ENCODE measurements at places on chromosomes 2 and 18. TPM values are rescaled to one million over a fixed set of nuclear protein-coding genes. Genes with fewer than 3 reads are reported as not detected.

Gene GPBAR1
- total RNA-seq = 0.15 TPM

Gene FAM161A
- total RNA-seq = 8.7 TPM

Gene FHL2
- total RNA-seq = 79.0 TPM

Gene CELF4
- total RNA-seq = not detected

Gene ASXL3
- total RNA-seq = not detected

Gene REG1B
- total RNA-seq = not detected

Gene NETO1
- total RNA-seq = not detected

Gene LOXHD1
- total RNA-seq = not detected

Gene HRH4
- not detected for total RNA-seq

Gene CTAGE1
- total RNA-seq = not detected

Gene TTC39C
- total RNA-seq = 11.4 TPM

Gene GNLY
- total RNA-seq = not detected

Gene DCDC2C
- total RNA-seq = 0.24 TPM

Gene POTEJ
- total RNA-seq = not detected

Gene ASXL2
- total RNA-seq = 20.0 TPM

Gene UGT1A3
- not detected for total RNA-seq

Gene TMEM214
- total RNA-seq = 56.4 TPM

Gene EPB41L3
- total RNA-seq = 0.16 TPM

Gene CRYGA
- total RNA-seq = not detected

Gene ADAM23
- 10.0 TPM for total RNA-seq

Gene ACMSD
- not detected for total RNA-seq

Gene C1QL2
- 0.14 TPM for total RNA-seq

Gene NPHP1
- total RNA-seq = 7.2 TPM

Gene POMC
- total RNA-seq = not detected

Gene ACTR1B
- 38.5 TPM for total RNA-seq

Gene NRBP1
- 125 TPM for total RNA-seq

Gene ACTG2
- total RNA-seq = 0.11 TPM

Gene PID1
- 3.5 TPM for total RNA-seq

Gene PSD4
- 11.2 TPM for total RNA-seq

Gene HAAO
- not detected for total RNA-seq

Gene HOXD9
- total RNA-seq = 1.7 TPM

Gene GALR1
- not detected for total RNA-seq

Gene VIT
- not detected for total RNA-seq

Gene GCG
- not detected for total RNA-seq

Gene HOXD1
- total RNA-seq = 0.28 TPM

Gene MOGAT1
- total RNA-seq = not detected

Gene AP1S3
- 23.7 TPM for total RNA-seq

Gene REG3A
- total RNA-seq = not detected

Gene BMP10
- not detected for total RNA-seq

Gene ATOH8
- total RNA-seq = 4.5 TPM

Gene SCN7A
- not detected for total RNA-seq

Gene TCF7L1
- total RNA-seq = 7.3 TPM

Gene ATAD2B
- 6.7 TPM for total RNA-seq

Gene RAX
- total RNA-seq = not detected

Gene FAM110C
- 0.14 TPM for total RNA-seq

Gene REEP1
- 0.57 TPM for total RNA-seq

Gene NOSTRIN
- 2.2 TPM for total RNA-seq

Gene ANKRD53
- 0.07 TPM for total RNA-seq

Gene STPG4
- total RNA-seq = not detected

Gene SAG
- total RNA-seq = not detected

Gene DNAJC5G
- total RNA-seq = not detected

Gene TCF23
- total RNA-seq = not detected

Gene DCC
- not detected for total RNA-seq

Gene IL37
- total RNA-seq = not detected

Gene LRRC30
- total RNA-seq = not detected

Gene SLC5A7
- total RNA-seq = not detected

Gene RGPD4
- not detected for total RNA-seq

Measured in A549 treated with DMSO at 1 μM for 4 hours (cell line).